Kidney (tissue), 22 donors: ENCODE measurements at places on chromosomes 12 and 14.

DNA sequence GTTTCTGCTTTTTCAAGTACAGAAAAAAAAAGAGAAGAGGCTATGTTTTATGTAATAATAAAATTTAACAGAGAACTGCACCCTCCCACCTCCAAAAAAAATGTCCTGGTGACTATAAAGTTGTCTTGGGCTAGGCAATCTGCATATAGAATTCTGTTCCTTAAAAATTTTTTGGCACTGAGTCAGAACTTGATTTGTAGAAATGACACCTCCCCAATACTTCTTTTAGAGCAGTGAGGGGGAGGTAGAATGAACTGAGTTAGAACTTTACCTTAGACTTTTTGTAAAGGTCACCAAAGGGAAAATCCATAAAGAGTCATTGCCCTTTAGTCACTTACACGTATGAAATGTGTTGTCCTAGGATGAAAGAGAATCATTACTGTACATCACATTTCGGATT, 80.0 kb downstream of the BTG1 start:
- DNase-seq = no peak

DNA sequence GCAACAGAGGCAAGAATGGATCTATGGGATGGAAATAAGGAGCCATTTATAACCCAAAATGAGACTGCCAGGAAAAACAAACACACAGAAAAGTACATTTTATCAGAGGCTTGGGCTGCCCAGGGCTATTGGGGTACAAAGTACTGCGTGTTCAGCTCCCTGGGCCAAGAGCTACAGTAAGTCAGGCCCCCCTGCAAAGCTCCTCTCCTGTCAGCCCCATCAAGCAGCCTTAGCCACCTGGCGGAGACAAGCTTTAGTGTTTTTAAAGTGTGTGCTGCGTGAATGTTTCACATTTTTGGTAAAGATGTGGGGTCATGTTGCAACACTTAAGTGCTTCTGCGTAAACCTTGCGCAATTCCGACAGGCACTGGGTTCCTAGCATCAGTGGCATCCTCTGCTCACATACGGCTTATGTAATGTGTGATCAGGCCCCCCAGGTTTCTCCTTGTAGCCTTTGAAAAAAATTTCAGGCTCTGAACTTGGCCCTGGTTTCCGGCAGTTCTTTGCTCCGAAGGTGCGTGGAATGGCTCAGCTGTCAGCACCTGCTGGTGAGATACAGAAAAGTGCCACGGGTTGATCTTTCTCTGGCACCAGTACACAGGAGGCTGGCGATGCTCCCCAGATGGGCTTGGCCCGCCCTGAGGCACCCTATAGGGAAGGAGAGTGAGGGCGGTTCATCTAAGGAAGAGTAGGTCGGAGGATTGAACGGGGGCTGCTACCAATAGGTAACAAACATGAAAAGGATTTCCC, 198.7 kb upstream of the EEA1 start:
- DNase-seq = no peak

DNA sequence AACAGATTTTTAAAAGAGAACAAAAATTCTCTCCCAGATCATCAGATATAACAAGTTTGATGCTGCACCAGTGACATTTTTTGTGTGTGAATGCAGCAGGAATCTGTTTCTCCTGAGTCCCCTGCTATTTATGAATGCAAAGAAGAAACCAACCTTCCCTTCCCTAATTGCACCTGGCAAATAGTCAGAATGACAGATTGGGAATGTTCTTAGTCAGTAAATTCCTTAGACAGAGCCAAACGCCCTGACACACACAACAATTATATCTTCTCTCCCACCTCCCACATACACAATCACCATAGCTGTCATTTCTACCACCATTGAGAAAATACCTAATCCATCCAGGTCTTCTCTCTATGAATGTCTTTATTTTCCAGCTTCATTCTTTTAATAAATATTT, 174.4 kb downstream of the ALG10B start:
- no peak for DNase-seq

DNA sequence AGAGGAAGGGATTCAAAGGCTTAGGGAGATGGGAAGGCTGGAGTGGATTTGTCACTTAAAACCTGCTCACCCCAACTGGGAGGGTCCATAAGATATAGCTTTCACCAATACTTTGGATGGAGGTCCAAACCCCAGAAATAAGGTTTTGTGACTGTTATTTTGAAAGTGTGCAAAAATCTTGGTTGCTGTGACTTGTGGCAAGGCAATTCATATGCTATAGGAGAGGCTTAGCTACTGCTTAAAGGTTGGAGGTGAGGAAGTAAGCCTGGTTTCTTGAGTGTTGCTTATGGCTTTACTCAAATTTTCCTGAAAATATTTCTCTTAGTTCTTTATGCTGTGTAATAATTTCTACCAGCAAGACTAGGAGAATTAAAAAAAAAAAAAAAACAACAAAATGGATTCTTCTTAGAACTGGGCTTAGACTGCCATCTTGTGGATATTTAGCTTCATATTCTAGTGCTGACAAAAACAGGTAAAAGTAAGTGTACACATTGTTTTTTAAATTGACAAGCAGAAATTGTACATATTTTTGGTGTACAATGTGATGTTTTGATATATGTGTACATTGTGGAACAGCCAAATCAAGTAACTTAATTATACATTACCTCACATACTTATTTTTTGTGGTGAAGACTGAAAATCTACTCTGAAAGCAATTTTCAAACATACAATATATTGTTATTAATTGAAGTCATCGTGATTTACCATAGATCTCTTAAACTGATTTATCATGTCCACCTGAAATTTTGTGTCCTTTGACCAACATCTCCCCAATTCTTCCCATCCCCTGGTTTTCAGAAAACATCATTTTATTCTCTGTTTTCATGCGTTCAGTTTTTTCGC, 23.0 kb downstream of the PDE6H start:
- DNase-seq = no peak

DNA sequence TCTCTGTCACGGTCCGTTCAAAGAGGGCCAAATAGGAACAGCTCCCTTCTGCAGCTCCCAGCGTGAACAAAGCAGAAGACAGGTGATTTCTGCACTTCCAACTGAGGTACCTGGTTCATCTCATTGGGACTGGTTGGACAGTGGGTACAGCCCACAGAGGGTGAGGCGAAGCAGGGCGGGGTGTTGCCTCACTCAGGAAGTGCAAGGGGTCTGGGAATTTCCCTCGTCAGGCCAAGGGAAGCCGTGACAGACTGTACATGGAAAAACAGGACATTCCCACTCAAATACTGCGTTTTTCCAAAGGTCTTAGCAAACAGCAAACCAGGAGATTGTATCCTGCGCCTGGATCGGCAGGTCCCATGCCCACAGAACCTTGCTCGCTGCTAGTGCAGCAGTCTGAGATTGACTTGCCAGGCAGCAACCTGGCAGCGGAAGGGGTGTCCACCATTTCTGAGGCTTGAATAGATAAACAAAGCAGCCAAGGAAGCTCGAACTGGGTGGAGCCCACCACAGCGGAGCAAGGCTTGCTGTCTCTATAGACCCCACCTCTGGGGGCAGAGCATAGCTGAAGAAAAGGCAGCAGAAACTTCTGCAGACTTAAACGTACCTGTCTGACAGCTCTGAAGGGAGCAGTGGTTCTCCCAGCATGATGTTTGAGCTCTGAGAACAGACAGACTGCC, 22.7 kb downstream of the SLC38A1 start:
- DNase-seq = no peak

DNA sequence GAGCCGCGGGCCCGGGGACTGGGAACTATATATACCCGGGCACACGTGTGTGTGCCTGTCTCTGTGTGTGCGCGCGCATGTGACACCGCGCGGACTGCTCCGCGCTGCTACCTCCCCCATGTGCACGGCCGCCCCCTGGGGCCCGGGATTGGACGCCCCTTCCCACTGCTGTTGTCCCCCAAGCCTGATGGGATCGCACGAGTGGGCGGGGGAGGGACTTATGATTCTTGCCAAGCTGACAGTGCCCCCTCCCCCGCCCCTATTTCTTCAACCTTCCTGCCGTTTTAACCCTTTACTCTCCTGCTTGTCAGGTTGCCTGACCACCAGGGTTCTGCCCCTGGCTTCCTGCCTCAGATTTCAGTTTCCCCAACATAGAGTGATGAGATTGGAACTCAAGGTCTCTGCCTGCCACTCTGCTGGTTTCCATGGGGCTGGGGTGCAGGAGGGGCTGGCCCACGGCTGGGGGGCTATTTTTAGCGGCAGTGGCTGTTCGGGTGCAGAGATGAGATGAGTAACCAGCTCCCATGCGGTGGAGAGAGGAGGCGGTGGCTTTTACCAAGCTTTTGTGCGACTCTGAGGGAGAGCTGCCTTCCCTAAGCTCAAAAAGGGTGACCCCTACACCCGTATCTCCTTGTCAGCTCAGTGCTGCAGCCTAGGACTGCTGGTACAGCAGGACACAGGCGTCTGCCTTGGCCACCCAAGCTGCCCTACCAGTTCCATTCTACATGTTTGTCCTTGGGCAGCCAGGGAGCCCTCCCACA, at the start of gene DDN:
DDN (minus strand) TSS at position 5 of the 761 bp plus-strand sequence. CDS start 88 bp downstream, outside the sequence.
- DNase-seq = peak; percentile 62

DNA sequence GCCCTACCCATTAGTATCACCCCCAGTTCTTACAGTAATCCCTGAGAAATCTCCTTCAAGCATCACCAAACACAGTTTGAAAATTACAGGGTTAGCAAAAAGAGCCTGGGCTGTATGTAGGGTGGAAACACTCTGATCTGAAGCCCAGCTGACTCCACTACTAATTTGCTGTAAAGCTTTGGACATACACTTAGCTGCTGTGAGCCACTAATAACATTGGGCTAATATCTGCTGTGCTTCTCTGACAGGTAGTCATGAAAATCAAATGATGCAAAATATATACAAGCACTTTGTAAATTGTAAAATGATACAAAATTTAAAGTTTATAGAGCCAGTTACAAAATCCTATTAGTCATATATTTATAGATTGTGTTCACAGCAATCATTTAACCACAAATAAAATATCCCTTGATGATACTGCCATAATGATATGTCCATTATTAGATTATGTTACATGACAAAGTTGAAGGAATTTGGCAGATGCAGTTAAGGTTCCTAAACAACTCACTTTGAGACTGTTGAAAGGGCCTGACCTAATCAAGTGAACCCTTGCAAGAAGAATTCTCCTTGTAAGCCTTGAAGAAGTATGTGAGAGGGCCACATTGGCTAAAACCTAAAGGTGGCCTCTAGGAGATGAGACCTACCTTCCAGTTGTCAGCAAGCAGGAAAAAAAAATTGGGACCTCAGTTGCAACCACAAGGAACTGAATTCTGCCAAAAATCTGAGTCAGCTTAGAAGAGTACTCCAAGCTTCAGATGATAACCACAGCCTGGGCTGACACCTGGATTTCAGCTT, 19.0 kb downstream of the TWF1 start:
- no peak for DNase-seq
